ENCODE measurements at places on chromosomes 7 and 10.

- DNase-seq, result no peak
Observed at GRCh38 chr10:26792758-26793495, 67.8 kb downstream of the ABI1 start.

DNA sequence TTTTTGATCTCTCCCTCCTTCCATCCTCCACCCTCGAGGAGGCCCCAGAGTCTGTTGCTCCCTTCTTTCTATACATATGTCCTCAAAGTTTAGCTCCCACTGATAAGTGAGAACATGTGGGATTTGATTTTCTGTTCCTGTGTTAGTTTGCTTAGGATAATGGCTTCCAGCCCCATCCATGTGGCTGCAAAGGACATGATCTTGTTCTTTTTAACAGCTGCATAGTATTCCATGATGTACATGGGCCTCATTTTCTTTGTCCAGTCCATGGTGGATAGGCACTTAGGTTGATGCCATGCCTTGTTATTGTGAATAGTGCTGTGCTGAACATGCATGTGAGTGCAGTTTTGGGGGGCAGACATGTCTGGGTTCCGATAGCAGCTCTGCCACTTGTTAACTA lies 51.4 kb downstream of the GATA3 start:
- no peak for DNase-seq

DNA sequence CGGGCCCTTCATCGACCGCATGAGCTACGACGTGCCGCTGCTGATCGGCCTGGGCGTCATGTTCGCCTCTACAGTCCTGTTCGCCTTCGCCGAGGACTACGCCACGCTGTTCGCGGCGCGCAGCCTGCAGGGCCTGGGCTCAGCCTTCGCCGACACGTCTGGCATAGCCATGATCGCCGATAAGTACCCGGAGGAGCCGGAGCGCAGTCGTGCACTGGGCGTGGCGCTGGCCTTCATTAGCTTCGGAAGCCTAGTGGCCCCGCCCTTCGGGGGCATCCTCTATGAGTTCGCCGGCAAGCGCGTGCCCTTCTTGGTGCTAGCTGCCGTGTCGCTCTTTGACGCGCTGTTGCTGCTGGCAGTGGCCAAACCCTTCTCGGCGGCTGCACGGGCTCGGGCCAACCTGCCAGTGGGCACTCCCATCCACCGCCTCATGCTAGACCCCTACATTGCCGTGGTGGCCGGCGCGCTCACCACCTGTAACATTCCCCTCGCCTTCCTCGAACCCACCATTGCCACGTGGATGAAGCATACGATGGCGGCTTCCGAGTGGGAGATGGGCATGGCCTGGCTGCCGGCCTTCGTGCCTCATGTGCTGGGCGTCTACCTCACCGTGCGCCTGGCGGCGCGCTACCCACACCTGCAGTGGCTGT lies 1.2 kb downstream of the SLC18A3 start:
- no peak for DNase-seq

DNA sequence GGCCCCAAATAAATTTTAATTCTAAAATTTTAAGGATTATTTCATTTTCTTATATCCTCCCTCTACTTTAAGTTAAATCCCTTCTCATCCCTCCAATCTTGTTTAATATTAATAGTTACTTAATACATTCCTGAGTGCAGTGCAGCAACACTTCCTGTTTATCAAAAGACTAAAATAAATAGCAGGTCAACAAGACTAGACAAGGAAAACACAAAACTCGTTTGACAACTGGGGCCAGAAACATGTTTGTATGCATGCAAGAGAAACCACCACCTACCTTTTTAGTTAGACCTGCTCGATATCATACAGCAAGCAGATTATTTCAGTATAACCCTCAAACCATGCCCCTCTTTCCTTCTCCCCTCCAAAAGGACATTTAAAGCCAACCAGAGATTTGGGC lies 95.8 kb downstream of the PARD3 start:
- no peak for DNase-seq

DNA sequence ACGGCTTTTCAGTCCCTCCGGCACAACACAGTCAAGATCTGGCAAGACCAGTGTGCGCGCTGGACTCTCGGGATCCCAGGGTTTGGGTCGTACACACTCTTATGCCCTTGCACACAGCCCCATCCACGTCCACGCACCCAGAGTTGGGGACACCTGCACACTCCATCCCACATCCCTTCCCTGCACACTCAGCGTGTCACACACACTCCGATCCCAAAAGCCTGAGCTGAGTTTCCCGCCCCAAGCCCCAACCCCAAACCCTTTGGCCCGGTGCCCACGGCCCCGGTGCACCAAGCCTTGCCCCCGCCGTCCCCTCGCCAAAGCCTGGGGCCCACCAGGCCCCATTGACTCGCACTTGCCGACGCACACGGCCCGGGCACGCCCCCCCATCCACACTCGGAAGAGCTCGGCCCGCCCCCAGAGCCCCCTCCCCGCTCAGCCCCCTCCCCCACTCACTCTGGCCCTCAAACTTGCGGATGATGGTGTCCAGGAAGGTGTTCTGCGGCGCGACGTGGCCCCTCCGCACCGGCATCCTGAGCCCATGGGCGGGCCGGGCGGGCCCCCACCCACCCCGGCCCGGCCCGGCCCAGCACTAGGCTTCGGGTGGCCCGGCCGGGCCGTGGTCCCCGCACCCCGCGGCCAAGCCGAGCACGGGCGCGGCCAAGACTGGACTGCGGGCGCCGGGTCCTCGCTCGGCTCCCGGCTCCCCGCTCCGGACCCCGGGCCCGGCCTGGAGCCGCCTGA lies 567 bp downstream of the KCNH2 start:
- peak; percentile 39 for DNase-seq

DNA sequence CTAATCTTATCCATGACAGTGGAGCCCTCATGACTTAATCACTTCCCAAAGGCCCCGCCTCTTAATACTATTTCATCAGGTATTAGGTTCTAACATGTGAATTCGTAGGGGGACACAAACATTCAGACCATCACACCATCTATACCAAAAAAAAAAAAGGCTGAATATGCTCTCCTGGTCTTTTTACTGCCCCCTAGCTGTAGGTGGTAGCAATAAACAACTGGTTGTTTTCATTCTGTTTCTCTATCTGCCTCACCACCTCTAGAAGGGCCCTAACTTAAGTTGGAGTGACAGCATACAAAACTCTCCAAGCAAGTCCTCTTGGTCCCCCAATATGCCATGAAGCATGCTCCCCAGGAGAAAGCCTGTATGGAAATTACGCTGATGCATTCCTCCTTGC lies 94.1 kb downstream of the GRM8 start:
- no peak for DNase-seq

- DNase-seq, result no peak
Observed at GRCh38 chr7:75979759-75980429, 14.5 kb downstream of the TMEM120A start.

GRCh38 chr7:91847231-91847630 lies 33.3 kb downstream of the MTERF1 start:
- DNase-seq, result no peak

DNA sequence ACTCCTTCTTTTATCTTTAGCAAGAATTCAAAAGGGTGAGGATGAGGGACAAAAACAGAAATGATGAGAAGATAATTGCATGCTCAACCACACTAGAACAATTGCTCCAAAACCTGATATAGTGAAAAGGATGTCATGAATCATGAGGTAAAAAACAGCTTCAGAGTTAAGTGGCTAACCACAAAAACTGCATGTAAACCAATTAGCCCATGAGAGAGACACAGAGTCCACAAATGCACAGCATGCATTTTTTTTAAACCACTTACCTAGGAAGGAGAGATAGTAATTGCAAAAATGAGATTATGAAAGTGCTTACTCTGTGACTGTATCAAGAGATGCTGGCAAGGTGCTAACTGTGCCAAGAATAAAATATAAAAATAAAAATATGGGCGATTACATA lies 132.9 kb downstream of the MBL2 start:
- no peak for DNase-seq

DNA sequence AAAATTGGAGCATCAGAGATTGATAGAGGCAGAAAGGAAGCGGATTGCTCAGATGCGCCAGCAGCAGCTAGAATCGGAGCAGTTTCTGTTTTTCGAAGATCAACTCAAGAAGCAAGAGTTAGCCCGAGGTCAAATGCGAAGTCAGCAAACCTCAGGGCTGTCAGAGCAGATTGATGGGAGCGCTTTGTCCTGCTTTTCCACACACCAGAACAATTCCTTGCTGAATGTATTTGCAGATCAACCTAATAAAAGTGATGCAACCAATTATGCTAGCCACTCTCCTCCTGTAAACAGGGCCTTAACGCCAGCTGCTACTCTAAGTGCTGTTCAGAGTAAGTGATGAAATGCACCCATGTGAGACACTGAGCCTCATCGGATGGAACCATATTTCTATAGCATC lies 33.1 kb downstream of the STAMBPL1 start:
- peak; percentile 35 for DNase-seq

- no peak for DNase-seq
Observed at GRCh38 chr7:29254591-29254990, 60.0 kb downstream of the CHN2 start.

GRCh38 chr10:86136934-86137333 lies 229.7 kb downstream of the GRID1 start:
- DNase-seq, result no peak

DNA sequence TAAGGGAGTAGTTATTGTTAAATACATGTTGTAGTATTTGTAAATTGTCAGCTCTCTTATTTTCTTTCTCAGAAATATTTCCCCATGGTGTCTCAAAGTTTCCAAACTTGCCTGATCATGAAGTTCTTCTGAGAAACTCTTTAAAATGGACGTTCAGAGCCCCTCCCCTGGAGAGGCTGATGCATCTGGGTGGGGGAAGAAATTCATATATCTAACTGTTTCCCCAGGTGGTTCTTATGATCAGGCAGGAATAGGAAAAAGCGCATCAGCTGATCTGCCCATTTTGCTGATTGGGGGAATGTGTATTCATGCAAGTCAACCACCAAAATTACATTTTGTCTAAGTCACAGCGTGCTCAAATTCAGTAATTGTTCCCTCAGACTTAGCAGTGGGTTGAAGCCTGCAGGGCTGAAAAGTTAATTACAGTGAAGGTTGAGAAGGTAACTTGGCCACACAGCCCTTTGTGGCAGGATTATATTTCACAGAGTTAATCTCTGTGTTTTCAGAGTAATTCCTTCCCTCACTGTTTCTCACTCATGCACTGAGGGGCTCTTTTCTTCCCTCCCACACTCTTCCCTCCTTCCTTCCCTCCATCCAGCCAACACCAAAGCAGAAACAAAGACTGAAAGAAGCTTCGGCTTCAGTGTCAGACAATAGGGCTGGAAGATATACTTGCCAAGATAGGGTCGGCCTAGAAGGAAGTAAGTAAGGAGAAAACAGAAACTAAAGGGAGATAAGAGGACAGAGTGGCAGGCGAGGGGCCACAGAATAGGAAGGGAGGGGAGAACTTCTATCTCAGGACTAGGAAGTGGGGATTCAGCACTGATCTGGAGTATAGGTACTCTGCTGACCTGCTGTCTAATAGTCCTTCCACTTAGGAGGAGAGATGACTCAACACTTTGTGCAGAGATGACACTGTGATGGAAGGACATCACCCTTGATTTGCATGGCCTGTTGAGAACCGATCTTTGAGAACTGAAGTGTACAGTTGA lies 50.5 kb upstream of the STARD3NL start:
- DNase-seq, result no peak

DNA sequence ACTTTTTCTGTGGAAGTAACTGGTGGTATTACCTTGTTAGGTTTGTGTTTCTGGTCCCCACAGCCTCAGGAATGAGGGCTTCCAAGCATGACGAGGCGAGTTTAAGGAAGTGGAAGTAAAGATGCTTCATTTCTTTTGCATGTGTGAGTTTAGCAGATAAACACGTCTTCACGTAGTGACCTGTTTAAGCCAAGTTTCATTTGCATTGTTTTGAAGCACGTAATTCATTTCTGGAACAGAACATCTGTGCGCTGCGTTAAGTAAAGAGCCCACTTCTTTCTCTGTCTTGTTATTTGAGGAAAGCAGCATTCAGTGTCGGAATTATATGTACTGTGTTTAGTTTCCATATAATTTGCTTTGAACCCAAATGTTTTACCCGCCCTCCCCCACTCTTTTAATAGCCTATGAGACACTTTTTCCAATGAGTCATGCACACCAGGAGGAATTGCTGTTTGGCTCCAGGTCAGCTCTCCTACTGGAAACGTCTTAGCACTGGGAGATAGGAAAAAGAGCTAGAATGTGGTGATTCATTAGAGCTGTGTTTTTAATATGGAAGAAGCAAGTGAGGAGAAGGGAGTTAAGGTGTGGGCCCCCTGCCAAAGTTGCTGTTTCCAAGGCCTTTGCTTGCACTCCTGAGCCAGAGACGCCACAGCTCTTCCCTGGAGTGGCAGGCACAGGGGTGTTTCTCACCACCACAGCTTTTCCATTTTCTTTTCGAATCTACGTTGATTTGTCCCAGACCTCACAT lies 36.7 kb downstream of the BTBD16 start:
- DNase-seq, result no peak

- no peak for DNase-seq
Observed at GRCh38 chr10:126070476-126071215, 174.3 kb downstream of the FANK1 start.

DNA sequence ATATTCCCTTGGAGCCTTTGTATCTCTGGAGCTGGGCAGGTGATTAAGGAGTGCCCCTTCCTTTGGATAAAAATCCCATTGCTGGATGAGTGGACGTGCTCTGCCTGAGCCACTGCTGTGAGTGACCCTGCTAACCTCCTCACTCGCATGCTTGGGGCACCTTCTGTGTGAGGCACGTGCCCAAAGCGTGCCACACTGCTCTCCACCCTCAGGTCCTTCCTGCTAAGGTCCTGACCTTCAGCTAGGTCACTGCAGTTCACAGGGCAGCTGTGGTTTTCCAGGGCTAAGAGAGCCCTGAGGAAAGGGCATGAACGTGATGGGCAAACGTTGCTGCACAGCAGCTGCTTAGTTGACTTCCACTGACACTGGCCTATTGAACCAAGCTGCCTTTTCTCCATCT lies 204.4 kb upstream of the COBL start:
- DNase-seq, result no peak

DNA sequence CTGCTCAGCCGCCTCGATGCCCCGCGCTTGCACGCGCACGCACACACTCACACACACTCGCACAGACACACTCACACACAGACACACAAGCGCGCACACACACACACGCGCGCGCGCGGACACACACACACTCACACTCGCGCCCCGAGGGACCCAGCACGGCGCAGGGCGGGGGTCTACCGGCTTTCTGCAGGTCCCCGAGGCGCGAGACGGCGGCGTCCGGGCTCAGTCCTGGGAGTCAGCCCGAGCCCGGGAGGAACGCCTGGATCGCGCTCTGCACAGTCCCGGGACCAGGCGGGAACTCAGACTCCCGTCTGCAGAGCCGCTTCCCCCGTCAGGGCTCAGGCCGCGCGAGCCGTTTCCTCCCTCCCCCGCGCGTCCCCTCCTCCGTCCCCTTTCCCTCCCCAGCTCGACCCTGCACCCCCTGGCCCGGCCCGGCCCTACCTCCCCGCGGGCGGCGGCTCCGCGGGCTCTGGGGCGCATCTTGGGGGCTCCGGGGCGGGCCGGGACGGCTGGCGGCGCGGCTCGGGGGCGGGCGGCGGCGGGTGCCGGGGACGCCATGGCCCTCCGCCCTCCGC lies 464 bp downstream of the DENND2A start:
- DNase-seq, result peak; percentile 33

GRCh38 chr10:102812231-102812876 lies 24.9 kb downstream of the CYP17A1 start:
- no peak for DNase-seq

All from NCI-H187 (cell line).